ENCODE measurements at places on chromosomes 5 and 9.
A peak's percentile ranks its signal among the peaks of the same experiment; 100 is the strongest.

- no peak for DNase-seq
Measured at GRCh38 chr9:131329241-131329641, 39.7 kb downstream of the PLPP7 start.

- DNase-seq, result peak; percentile 81
Measured at GRCh38 chr9:95874989-95875304, 544 bp upstream of the ERCC6L2 start.

- DNase-seq, result peak; percentile 92
Measured at GRCh38 chr5:59039296-59040023, 456.6 kb downstream of the RAB3C start.

GRCh38 chr5:77353251-77353650 is 138.9 kb downstream of the WDR41 start:
- DNase-seq, result no peak

GRCh38 chr9:124218987-124219461 is 38.7 kb upstream of the NEK6 start:
- DNase-seq, result no peak

DNA sequence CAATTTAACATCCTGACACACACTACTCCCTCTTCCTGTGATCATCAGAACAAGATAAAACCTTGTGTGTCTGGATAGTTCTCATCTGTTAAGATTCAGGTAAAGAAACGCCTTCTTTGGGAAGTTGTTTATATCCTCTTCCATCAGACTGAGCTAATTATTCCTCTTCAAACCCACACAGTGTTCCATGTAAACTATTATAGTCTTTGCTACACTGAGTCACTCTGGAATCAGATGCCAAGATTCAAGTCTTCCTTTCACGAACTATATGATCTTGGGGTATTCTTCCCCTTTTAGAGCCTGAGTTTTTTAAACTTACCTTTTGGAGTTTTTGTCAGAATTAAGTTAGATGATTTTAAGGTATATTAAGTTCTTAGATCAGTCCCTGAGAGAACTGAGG is 2.0 kb downstream of the OR1J1 start:
- no peak for DNase-seq

- no peak for DNase-seq
Measured at GRCh38 chr9:96141666-96142065, 160.3 kb downstream of the HSD17B3 start.

DNA sequence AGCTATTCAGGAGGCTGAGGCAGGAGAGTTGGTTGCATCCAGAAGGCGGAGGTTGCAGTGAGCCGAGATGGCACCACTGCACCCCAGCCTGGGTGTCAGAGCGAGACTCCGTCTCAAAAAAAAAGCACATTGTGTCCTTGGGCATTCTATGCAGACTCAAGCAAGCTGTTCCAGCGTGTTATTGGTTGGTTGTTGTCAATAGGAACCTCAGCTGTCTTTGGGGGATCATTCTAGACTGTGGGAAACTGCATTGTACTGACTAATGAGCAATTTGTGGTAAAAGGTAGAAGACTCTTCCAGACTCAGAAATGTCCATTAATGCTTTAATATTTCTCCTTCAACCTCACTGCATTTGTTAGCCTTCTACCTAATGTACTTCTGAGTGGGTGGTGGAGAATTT is 379.5 kb upstream of the GRAMD2B start:
- no peak for DNase-seq

DNA sequence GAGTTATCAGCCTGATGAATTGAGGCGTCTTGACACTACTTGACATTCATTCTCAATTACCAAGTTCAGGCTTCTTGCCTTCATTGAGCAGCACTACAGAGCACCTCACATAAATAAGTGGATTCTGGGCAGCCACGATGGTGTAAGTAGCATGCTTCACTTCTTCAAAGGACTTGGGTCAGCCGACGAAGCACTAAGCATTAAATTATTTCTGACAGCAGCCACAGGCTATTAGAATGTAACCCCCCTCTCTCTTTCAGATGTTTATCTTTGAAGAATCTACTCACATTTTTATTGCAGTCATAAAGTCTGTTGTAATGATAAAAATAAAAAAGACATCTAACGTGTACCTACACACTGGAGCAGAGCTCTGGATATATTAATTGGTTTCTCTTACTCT is 45.9 kb upstream of the VPS13A start:
- DNase-seq, result no peak

DNA sequence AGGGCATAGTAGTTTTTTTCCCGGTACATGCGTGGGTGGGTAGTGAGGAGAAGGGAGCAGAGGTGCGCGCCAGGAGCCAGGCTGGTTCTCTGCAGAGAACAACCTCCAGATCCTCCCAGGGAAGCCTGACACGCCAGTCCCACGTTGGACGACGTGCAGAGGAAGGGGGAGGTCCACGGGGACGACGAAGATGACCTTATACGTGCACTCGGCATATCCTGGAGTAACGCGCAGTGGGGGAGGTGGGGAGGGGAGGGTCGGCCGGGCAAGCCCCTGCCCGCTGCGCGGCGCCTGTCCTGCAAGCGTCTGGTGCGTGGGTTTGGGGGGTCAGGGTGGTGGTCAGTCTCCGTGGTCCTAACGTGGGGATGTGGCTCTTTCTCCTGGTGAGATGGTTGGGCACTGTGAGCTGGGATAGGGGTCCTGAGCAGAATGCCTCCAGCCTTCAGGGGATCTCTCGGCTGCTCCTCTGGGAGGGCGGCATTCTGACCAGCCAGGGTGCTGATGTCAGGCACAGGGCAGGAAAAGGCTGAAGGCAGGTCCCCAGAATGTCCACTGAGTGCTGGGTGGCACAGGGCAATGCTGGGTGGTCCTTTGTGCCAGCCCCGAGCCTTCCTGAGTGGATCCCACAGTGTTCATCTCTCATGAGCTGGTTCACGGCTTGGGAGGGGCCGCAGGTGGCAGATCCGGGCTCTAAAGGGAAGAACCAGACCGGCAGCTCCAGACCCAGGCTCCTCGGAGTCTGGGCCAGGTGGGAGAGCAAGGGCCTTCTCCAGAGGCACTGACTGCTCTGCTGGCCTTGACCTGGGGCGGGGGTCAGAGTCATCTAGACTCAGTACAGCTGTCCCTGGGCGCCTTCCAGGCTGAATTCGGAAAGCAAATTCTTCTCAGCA is 10.5 kb upstream of the SCGB3A1 start:
- DNase-seq, result no peak

GRCh38 chr5:89043676-89044075 is 160.7 kb upstream of the MEF2C start:
- DNase-seq, result no peak

DNA sequence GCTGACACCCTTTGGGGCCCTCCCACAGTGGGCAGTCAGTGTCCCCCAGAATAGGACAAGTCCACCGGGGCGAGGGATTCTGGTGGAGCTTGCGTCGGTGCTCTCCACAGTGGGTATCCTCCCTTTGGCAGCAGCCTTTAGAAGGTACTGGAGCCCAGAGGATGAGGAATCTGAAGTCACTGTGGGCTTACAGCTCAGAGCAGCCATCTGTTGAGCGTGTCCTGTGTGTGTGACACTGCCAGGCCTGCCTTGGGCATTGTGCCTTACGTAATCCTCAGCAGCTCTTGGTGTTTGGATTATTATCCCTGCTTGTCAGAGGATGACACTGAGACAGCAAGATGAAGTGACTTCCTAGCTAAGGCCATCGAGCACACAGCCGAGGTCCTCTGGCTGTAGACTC is 12.6 kb downstream of the URM1 start:
- no peak for DNase-seq

DNA sequence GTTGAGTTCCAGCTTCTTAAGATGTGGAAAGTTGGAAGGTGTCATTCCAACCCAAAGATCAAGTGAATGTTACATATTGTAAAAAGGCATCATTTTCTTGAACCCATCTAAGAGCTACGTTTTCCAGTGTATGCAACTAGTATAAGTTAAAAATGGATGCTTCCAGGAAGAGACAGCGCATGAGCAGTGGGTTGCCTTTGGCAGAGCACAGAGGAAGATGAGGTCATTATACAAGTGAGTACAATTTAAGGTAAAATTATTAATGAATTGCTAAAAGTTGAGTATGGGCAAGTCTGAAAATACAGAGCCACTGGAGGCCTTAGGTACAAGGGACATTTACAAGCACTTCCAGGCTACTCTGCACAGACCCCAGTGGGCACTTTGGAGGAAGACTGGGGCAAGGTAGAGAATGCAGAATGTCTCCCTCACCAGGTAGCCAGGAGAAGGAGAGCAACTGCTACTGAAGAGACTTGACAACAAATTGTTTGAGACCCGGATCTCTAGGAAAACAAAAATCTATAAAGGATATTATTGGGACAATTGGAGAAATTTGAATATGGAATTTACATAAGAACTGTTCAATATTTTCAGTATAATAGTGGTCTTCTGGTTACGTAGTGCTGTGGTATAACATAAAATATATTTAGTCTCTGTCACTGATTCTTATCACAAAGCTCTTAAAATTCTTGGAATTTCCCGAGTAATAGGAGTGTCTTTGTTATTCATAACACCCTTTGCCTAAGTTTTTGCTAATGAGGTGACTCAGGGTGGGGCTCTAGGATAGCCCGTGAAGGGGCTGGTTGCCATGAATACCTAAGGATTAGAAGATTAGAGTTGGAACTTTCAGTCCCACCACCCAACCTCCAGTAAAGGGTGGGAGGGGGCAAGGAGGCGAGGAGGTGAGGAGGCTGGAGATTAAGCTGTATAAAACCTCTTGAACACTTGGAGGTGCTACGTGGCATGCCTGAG is 129.9 kb upstream of the FER start:
- no peak for DNase-seq

DNA sequence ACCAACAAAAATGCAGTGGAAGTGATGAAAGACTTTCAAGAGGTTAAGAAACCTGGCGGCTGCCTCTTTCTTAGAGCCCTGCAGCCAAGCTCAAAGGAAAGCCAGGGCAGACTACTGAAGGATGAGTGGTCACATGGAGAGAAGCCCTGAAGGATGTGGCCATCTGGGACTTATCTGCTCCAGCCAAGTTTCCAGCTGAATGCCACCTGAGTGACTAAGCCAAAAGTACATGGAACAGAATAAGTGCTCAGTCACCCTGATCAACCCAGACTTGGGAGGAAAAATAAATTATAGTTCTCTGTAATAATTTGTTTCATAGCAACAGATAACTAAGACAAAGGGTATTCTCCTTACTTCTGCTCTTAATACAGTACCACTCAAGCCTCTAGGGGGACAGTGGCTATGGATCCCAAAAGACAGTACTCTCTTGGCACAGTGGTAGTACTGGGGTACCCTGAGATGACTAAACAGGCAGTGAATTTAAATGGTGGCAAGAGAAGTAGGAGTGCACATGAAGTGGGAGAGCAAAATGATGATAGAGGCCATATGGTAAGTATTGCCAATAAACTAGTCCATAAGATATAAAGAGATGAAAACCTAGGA is 182.3 kb downstream of the ELAVL2 start:
- no peak for DNase-seq

DNA sequence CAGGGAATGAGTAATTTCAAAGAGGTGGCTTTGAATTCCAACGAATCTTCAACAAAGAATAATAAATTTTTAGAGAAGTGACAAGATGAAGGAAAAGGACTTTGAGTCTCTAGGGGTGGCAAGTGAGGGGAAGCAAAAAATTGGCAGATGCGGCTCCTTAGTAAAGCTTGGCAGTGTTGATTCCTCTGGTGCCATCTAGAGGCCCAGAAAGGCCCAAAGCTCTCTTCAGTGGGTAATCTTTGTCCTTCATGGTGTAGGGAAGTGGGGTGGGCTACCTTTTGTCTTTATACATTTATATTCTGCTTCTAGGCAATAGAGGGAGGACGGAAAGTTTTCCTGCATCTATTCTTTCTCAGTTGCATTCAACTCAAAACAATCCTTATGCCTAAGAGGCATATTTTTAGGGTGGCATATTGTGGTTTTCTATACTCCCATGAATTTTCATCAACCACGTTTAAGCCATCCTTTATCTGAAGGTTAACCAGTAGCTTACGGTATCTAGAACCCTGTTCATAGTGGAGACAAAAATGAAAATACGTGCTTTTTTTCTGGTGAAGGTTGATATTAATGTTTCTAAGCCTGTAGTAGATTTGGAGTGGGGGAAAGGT is 17.5 kb upstream of the ROPN1L start:
- no peak for DNase-seq

DNA sequence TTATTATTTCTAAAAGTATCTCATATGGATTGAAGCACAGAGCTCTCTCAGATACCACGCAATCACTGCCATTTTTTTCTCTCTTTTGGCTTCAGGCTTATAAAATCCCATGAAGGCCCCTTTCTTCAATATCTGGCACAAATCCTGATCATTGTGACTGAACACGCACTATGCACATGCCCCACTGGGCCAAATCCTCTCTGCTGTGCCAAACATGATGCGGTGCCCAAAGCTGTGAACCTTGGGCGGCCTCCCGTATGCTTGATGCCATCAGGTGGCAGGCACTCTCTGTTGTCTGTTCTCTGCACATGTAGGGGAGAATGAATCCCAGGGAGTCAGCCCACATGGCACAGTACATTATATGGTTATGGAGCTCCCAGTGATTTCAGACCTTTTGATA is 375.0 kb upstream of the RGMB start:
- DNase-seq, result no peak

DNA sequence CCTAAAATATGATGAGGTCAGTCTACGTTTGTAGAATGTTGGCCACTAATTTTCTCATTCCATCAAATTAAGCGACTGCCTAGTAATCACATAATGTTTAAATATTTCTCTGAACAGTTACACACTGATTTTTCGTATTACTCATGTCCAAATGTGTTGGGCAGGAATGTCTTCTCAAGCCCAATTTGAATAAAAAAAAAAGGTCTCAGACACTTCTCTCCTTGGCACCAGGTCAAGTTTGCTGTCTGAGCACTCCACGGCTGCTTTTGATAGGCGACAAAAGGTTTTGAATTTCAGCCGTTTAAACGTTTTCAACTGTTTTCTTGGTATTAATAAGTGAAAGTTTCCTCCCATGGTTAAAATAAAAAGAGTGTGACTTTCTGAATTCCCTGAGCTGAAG is 542.1 kb downstream of the IRX1 start:
- no peak for DNase-seq

- no peak for DNase-seq
Measured at GRCh38 chr9:134287591-134288491, 38.4 kb upstream of the RXRA start.

DNA sequence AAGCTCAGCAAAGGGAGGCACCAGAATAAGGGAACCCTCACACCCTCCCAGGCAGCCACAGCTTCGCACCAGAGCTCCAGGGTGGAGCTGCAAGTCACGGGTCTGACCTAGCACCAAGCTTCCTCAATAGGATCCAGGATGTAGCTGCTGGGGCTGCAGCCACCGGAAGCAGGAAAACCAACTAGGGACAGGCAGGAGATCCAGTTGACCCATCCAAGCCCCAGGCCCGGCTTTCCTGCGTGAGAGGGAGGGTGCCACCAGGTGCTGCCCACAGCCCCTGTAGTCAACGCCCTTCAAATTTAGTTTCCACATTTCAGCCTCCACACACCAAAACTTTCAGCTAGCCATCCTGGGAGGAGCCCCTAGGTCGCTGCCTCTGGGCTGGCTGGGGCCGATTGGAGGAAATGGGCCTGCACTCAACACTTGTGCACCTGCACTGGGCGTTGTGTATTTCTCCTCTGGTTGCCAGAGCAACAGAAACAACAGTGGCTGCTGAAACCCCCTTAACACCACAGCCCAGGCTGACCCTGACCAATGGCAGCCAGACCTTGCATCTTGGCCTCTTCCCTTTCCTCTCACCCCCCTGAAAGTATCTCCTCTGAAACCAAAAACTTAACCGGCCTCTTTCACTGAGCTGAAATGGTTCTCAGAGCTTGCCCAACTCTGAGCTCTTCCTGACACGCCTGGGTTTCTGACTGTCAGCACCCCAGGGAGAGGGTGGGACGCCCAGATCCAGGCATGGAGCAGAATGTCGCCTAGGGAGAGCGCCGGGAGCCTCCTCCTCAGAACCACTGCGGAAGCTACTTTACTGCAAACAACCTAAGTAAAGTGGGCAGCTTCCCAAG is 226.5 kb upstream of the MAP3K1 start:
- DNase-seq, result peak; percentile 37

GRCh38 chr5:76556511-76557221 is 66.5 kb downstream of the F2RL2 start:
- no peak for DNase-seq

All from stimulated activated CD4-positive, alpha-beta T cell treated with anti-CD3 and anti-CD28 coated beads, Interleukin-15, amount 100 ng/mL, for 24 hours (primary cell).